ENCODE measurements at places on chromosomes 12 and 14.

DNA sequence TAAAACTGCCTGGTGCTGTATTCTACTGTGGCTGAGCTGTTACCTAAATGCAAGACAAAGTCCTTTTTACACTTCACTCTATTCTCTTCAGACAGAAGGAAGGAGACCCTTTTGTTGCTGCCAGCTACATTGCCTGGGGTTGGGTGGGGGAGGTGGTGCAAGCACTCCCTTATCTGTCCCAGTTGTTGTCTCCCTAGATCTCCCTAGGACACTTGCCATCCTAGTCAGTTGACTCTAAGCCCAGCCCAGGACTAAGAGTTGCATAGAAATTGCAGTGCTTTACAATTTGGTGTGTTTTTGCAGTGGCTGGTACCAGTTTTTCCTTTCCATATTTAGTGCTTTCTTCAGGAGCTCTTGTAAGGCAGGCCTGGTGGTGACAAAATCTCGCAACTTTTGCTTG is 35.1 kb downstream of the SCYL2 start:
- no peak for DNase-seq

DNA sequence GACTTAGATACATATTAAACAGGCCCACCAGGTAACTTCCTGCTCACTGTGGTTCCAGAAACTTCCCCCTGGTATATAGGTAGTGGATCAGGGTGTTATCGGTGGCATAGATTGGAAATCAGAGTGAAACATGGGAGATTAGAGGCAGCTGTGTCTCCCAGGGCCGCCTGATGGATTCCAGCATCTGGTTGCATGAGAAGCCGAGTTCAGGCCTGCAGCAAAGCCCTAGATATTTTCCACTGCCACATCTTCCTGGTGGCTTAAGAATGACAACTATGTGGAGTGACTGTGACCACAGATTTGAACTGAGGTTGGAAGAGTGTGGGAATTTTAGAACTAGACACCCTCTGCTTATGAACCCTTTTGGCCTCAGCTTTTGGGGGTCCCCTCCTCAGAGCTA is 184.8 kb upstream of the NTF3 start:
- no peak for DNase-seq

DNA sequence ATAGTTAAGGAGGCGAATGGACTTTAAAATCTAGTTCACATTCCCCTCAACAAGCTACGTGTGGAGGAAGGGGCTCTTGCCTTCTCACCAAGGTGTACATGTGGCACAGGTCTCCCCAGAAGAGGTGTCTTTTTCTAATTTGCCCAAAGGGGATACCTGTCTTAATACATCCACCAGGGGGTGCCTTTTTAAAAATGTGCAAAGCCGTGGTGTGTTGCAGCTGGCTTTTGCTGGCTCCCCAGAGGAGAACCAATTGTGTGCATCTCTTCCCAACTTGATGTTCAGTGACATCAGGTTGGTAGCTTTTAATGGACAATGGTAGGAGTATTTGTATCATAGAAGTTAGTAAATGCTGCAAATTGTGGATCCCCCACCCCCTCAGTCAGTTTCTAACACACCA is 33.8 kb downstream of the CREBL2 start:
- peak; percentile 72 for DNase-seq

DNA sequence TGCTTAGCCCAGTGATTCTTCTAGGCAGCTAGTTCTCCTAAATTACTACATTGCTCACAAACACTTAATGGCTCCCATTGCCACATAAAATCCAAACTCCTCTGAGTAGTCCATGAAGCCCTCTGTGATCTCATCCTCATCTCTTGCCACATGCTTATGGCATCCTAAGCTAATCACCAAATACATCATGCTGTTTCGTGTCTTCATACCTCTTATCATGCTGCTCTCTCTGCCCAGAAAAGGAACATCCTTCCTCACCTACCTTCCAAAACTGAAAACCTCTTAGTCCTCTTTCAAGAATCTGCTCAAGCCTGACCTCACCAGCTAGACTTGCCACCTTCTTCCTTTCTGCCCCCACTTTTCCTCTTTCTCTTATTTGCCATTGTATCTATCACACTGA is 108.5 kb downstream of the DUSP6 start:
- DNase-seq = no peak

DNA sequence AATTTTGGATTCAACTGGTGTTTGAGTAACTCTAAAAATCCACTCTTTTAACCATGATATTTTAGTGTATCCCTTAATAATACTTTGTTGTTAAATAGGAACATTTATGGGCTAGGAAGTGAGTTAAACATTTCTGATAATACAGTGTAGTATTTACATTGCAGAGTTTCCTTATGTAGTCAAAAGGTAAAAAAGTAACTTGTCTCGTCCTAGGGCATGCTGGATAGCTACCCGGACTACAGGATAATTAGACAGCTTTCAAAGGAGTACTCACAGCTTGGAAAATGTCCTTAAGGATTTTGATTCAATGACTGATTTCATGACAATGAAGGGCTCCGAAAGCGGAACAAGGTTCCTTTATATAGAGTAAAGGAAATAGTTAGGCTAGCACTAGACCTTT is 14.5 kb upstream of the KITLG start:
- DNase-seq = no peak

DNA sequence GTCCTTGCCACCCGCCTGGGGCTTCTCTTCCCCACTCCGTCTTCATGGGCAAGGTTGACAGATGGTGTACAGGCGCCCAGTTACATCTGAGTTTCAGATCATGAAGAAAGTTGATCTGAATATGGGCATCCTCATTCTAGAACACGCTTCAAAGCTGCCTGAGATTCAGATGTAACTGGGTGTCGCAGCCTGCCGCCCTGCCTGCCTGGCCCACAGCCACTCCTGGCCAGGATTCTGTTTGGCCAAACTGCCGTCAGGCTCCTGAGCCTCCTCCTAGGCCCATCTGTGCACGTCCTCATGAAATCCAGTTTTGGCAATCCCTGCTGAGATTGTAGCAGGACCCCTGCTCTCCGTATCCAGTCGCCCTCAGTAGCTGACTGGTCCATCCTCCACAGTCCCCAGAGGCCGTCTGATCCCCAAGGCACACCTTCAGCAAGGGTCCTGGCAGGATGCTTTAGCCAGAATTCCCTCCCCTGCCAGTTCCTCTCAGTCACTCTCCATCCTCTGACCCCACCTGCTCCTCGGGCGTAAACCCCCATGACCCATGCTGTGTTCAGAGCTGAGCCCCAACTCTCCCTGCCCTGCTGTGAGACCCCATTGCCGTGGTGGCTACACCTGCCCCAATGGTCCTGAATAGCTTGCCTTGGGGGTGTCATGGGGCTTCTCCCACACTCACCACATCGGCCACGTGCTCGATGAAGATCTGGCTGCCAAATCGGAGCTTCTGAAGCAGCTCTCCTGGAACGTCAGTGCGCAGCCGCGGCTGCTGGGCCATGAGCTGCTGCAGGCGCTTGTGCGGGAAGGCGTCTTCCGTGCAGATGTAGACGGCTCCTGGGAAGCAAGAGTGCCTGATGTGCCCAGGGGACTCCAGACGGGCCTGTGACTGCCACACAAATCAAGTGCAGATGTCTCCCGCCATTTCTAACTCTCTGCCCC is 12.5 kb downstream of the XRCC3 start:
- no peak for DNase-seq

- DNase-seq = no peak
Observed at GRCh38 chr12:10158406-10158805, 13.5 kb downstream of the OLR1 start.

- no peak for DNase-seq
Observed at GRCh38 chr12:78864403-78864869, at the start of gene SYT1. Gene SYT1, plus strand, starts transcription at chr12:78864774.

GRCh38 chr12:32569259-32569658 is 109.8 kb upstream of the DNM1L start:
- no peak for DNase-seq

DNA sequence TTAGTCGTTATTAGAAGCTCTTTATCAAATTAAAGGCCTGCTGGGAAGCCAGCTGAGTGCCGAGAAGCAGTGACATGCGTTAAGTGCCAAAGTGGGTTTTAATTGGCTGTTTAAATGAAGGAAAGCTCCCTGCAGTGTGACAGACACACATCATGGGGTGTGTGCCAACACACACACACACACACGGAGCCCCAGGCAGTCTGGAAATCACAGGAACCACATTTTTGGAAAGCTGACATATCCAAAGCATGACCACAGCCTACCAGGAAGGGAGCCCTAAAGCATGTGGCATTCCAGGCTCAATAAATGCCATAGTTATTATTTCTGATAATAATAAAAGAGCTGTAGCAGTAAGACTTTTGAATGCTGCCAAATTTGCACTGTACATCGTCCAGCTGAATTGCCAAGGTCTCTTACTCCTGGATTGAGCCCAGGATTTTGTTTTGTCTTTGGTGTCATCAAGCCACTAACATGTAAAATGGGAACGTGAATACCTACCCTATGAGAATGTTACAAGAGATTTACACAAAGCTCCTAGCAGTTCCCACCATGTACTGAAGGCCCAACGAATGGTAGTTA is 135.1 kb downstream of the TMEM30B start:
- DNase-seq = no peak

DNA sequence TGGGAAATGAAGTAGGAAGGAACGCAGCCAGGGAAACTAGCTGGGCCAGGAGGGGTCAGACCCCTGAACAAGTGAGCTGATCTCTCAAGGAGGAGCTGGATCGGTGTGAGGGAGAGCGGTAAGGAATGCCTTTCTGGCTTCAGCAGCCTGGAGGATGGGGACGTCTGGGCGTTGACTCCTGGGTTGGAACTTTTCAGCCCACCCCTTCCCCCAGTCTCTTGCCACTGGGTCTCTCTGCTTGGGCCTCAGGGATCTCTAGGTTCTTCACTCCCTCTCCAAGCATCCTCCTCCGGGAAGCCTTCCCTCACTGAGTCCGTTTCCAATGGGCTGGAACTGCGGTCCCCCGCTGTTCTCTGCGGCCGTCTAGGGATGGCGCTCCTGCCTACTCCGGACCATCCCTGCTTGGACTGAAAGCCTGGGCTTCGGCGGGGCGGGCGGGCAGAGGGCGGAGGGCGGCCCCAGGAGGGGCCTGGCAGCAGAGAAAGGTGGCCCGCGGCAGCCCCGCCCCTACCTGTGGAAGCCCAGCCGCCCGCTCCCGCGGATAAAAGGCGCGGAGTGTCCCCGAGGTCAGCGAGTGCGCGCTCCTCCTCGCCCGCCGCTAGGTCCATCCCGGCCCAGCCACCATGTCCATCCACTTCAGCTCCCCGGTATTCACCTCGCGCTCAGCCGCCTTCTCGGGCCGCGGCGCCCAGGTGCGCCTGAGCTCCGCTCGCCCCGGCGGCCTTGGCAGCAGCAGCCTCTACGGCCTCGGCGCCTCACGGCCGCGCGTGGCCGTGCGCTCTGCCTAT is at the start of gene KRT7:
Gene KRT7 (plus strand): TSS at position 570 of the 788 bp plus-strand sequence. CDS start 54 bp downstream, at position 624.
- no peak for DNase-seq

- no peak for DNase-seq
Observed at GRCh38 chr14:85576218-85576617, 46.3 kb downstream of the FLRT2 start.

GRCh38 chr14:58072288-58073071 is 79.5 kb downstream of the ARMH4 start:
- peak; percentile 27 for DNase-seq

DNA sequence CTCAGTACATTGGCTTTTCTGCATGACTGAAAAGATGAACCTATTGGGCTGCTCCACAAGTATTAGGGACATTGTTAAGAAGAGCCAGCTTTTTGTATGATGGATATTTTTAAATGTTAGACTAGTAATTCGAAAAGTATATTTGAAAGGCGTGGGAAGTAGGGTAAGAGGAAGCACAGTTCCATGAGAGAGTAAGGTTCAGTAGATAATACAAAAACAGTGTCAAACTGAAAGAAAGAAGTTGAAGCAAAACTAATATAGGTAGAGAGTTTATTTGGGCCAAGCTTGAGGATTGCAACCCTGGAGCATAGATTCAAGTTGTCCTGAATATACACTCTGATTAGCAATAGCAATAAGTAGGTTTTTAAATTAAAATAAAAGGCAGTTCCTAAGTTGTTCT is 193.9 kb downstream of the RASSF9 start:
- no peak for DNase-seq

Measured in CD4-positive, CD25-positive, alpha-beta regulatory T cell (primary cell).